ENCODE measurements at places on chromosomes 4 and X.
A peak's percentile ranks its signal among the peaks of the same experiment; 100 is the strongest.

DNA sequence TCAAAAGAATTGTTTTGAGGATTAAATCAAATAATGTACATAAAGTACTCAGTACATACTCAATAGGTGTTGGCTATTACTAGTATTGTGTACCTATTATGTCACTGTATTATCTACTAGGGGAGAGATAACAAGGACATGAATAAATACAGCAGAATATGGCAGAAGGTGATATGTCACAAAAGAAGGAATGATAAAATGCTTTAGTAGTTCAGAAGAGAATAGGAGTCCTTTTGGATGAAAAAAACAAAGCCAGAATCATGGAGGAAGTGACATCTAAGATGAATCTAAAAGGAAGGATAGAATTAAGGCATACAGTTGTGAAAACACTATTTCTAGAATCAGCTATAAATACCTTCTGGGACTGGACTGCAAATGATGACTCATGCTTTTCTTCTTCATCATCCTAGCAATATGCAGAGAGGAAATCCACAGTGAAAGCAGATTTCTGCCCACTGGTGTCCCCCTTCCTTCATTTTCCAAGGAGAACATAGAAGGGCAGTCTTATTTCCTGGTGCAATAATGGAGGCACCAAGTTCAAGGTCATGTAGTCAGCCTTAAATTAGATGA, 98.7 kb downstream of the GLUD2 start:
- no peak for DNase-seq

- no peak for DNase-seq
Measured at GRCh38 chr4:81214144-81214880, 710 bp downstream of the PRKG2 start.

- DNase-seq = no peak
Measured at GRCh38 chrX:49901048-49901447, 21.3 kb upstream of the CLCN5 start.

- DNase-seq = peak; percentile 33
Measured at GRCh38 chr4:26325191-26325590, 4.4 kb downstream of the RBPJ start.

GRCh38 chr4:1395941-1396805, 10.1 kb downstream of the NKX1-1 start:
- DNase-seq = no peak

DNA sequence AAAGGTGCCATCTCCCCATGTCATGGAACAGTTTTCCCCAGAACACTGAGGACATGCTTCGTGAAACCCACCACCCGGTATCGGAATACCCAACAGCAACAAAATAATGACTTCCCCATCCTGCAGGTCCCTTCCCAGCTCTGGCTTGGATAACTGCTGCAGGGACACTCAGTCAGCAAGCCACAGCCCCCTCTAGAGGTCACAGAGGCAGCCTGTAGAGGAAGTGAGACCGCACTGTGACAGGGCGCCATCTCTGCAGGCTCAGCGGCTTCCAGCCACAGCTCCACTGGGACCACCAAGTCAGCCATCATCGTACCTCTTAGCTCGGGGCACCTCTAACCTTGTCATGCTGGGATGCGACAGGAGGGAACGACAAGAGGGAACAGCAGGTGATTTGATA, 315.9 kb downstream of the LDB2 start:
- no peak for DNase-seq

DNA sequence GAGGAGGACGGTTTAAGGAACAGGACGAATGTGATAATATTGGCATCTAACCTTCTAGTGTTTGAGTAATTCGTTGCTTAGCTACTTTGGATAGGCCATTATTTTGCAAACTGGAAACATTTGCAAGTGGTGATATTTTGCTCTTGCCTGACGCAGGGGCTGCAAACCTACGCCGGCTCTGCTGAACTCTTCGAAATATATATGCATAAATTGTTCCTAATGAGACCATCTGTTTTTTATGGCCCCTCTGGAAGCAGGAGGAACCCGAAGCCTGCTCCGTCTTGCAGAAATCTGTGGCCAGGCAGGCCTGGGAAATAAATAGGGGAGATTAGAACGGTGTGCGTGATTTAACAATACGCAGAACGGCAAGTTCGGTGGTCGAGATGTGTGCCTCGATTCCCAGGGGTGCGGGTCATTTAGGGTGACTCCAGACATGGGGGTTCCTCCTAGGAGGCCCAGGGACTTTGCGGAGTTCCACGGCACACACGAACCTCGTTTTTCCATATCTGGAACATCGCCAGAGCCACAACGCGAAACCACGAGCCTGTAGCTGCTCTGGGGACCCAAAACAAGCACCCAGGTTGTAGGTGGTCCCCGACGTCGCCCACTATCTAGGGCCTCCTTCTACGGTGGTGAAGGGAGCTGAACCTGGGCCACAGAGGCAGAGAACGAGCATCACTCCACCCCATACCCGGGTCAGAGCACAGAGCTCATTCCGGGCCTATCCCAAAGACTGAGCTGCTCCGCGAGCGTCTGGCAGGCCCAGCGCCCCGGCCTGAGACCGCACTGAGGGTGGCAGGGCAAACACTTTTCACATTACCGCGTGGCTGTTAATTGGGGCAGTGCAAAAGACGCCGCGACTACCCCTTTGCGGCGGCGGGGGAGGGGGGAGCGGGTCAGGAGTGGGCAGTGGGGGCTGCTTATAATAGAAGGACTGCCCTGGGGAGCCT, 89.7 kb downstream of the BCOR start:
- DNase-seq = no peak

DNA sequence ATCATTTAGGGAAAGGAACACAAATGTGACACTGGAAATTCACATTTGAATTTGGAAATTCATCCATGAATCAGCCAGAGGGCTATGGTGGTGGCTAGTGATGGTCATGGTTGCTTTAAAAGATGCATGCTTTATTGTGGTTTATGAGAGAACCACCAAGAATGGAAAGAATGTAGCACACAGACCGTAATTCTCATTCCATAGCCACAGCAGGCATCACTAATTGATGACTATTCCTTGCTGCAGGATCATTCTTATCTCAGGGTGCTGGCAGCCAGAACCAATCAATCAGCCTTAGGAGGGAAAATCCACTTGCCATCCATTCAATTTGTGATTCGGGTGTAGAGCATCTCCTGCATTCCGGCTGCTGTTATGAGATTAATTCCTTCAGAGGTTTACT, 115.6 kb downstream of the DHRSX start:
- no peak for DNase-seq

GRCh38 chr4:145348291-145348690, 133.4 kb upstream of the SMAD1 start:
- DNase-seq = no peak

Measured in effector memory CD8-positive, alpha-beta T cell (primary cell).